ENCODE measurements at places on chromosomes 4 and X.

GRCh38 chrX:23662853-23663252 lies 4.4 kb upstream of the PRDX4 start:
- peak; percentile 18 for DNase-seq

GRCh38 chr4:130080872-130081451 lies 985.0 kb downstream of the C4orf33 start:
- no peak for DNase-seq

GRCh38 chr4:37995981-37996775 lies 36.0 kb downstream of the PTTG2 start:
- DNase-seq: peak; percentile 48

DNA sequence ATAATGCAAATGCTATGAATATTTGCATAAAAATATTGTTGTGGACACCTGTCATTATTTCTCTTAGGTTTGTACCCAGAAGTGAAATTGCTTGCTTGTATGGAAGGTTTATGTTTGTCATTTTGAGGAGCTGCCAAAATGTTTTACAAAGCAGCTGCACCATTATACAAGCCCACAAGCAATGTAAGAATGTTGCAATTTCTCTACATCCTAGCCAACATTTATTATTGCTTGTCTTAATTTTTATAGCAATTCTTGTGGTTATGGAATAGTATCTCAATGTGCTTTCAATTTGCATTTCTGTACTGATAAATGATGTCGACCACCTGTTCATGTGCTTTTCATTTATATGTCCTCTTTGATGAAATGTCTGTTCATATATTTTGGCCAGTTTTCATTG lies 18.7 kb upstream of the RBMX start:
- DNase-seq: no peak

DNA sequence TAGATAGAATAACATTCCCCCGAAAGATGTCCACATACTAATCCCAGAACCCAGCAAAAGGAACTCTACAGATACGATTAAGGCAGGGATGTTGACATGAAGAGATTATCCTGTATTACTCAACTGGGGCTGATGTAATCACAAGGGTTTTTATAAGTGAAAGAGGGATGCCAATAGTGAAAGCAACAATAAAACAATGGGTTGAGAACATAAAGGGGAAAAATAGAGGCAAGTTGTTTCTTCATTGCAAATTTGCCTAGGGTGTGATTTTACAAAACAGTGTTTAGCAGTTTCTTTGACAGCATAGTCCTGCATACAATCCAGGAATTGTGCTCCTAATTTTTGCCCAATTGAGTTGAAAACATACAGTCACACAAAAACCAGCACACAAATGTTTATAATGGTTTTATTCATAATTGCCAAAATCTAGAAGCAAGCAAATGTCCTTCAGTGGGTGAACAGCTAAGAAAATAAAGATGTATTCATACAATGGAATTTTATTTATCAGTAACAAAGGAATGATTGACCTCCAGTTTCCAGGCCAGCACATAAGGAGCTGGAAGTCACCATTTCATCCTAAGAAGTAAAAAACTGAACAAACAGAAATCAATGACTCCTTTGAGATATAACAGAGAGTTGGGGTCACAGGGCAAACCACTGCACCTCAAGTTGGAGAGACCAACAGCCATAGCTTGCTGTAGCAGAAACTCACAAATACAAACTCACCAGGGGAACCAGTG lies 107.2 kb downstream of the CENPC start:
- peak; percentile 44 for DNase-seq

DNA sequence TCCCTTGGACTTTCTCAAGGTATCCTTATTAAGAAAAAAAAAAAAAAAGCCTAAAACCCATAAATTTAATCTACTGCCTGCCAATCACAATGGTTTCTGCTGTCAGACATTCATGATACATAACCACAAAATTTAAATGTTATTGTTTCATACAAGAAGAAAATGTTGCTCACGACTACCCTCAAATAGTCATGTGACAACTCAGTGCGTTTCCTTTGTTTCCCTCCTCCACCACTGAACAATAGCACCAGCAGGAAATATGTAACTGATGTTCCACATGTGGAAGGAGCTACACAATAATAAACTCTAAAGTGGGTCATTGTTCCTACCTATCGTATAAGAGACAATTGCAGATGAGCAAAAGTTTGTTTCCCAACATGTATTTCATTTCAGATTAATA lies 244.1 kb upstream of the EDNRA start:
- DNase-seq: no peak

Data from umbilical cord (tissue), 2 donors.